ENCODE measurements at places on chromosomes 3 and 15.

GRCh38 chr3:170651260-170651845 is 65.5 kb upstream of the SLC7A14 start:
- no peak for DNase-seq

DNA sequence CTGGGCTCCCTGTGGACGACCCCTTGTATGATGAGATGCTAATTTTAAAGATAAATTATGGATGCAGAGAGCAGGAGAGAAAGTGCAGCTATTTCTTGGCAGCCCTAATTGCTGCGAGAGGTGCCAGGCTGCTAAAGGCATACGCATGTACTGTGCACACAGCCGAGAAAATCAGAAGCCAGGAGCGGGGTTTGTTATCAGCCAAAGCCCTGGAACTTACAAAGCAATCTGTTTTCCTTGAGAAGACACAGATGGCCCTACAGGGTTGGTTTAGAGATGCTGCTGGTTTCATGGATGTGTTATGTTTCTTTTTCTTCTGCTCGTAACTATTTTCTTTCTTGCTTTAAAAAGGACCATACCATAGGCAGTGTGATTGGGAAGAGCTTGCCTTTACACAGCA is 11.7 kb upstream of the CCK start:
- DNase-seq, result no peak

DNA sequence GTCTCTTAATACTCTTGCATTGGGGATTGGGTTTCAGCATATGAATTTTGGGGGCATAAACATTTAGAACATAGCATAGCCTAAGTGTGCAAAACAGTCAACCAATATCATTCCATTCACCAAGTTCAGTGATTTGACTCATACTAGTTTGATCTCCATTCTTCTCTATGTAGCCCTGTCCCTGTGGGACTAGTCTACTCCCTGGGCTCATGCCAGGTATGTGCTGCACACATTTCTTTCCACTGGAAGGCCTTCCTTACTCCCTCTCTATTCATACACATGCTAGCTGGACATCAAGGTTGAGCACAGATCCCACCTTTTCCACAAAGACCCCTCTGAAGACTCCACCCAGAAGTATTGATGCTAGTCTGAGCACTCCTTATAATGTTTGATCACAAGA is 5.1 kb downstream of the ZDHHC23 start:
- no peak for DNase-seq

DNA sequence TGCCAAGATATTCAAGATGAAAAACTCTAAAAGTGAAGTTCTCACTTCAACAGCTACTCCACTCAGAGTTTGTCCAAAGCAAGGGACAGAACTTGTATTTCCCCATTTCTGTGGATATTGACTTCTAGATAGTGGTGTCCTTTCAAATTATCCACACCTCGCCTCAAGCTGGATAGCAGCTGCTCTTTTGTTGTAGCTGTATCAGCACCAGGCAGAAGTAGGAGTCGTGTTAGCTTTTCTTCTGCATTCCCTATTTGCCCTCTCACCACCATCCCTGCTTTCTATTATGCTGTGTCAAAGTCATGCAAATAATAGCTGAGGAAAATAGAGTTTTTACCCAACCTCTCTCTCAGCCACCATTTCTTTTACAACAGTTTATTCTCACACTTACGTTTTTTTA is 303.8 kb downstream of the EPHA3 start:
- DNase-seq, result no peak

- DNase-seq, result no peak
Measured at GRCh38 chr3:75254685-75255084, 409.4 kb upstream of the FRG2C start.

DNA sequence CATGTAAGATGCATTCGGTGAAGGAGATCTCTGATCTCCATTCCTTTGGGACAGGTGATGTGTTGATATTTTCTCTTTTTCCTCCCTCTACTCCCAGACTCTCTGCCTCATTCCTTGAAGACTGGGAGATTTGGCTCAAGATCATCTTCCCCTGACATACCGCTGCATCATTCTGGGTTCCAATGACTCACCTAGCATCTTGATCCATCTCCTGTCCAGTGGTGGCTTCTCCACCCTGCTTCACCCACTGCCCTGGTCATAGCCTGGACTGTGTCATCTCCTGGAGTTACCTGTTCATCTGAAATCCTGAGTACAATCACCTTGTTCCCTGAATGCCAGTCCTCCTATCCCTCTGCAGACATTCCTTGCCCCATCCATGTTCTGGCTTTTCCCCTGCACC is 57.4 kb upstream of the TRAK1 start:
- no peak for DNase-seq
